ENCODE measurements at places on chromosomes 2 and 18.

DNA sequence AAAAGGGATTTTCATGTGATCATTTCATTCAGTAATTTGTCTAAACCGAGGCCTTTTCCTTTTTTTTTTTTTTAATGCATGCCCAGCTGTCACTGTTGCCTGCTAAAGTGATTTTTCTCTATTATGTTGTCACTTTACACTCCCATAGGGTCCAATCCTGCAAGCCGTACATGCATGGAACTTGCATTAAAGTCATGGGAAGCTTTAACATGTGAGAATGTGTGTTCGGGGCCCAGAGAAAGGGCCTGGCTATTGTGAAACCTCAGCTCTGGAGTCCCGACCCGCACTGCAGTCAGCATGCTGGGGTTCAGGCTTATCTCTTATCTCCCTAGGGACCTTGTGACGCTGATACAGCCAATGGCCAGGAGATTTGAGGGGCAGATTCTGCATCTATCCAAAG lies 474.6 kb downstream of the SLC4A3 start:
- DNase-seq, result no peak

- DNase-seq, result no peak
These were observed 3.6 kb upstream of the MYOM1 start for GRCh38 chr18:3223356-3223755.

DNA sequence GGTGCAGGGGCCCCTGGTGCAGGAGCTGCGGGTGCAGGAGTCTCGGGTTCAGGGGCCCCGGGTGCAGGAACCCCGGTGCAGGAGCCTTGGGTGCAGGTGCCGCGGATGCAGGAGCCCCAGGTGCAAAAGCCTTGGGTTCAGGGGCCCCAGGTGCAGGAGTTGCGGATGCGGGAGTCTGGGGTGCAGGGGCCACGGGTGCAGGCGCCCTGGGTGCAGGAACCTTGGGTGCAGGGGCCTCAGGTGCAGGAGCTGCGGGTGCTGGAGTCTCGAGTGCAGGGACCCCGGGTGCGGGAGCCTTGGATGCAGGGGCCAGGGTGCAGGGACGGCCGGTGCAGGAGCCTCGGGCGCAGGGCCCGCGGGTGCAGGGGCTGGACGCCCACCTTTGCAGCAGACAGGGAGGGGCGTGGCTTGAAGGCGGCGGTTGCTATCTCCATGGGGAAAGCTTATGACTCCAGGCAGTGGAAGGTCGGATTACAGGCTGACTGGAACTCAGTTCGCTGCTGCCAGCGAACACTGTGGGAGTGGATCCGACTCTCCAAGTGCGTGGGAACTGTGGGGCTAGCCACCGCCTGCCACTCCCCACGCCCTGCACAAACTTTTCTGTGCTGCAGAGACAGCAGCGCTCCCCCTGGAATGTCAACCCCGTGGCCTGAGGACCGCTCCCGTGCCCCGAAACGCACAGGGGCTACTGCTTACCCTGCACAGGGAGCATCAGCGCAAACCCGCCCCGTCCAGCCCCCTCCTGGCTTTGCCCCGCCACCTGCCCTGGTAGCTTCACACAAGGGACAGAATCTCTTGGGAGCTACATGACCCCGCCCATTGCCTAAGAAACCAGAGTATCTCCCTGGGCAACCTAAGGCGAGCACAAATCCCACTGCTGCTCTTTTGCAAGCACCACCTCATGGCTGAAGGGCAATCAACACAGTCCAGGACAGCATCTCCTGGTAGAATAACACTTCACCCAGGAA lies 40.3 kb downstream of the COPS9 start:
- DNase-seq, result no peak

DNA sequence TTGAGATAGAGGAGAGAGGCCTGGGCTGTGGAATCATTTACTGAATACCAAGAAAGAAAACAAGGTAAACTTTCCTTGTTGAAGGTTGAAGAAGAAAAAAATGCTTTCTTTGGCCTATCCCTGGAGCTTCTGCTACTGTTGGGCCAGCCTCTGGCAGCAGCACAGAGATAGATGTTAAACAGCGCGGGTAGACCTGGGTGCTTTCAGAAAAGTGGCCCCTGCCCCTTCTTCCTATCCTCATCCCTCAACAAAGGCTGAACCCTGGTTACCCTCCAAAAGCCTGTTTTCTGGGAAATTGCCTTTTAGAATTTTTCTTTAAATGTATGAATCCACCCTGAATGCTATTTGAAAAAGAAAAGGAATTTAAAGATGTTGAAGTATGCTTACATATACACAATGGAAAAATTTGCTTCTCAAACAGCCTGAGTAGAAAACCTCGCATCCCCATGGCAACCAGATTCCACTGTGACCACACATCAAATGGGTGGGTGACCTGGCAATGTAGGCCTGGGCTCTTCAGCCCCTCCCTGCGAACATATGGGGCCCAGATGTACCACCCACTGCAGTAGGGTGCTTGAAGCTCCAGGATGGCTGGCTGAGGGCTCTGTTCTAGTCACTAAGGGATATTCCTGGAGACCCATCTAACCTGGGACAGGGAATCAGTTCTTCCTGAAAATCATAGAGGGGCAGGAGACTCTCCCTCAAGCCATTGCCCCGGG lies 23.4 kb upstream of the CHRNA1 start:
- no peak for DNase-seq

GRCh38 chr2:24853046-24853445 lies 59.8 kb downstream of the CENPO start:
- no peak for DNase-seq

GRCh38 chr2:178962805-178963433 lies 87.0 kb downstream of the CCDC141 start:
- DNase-seq, result no peak

DNA sequence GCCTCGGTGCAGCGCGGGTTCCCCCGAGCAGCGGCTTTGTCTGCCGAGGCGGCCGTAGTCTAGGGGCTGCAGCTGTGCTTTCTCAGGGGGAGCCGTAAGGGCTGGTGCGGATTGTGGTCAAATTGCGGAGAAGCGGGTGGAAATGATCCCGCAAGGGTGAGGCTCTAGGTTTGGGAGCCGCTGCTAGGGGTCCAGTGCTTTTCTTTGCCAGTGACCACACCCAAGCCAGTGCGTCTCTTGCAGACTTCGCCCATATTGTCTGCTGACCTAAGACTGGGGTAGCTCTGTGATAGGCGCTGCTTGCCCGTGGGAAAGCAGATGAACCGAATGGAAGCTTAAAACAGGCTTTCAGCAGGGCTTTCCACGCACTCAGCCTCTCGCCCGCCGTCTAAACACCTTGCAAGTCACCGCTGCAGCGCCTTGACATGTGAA lies 2.1 kb downstream of the DPYSL5 start:
- no peak for DNase-seq

GRCh38 chr2:122021941-122022340 lies 266.5 kb downstream of the TSN start:
- no peak for DNase-seq

DNA sequence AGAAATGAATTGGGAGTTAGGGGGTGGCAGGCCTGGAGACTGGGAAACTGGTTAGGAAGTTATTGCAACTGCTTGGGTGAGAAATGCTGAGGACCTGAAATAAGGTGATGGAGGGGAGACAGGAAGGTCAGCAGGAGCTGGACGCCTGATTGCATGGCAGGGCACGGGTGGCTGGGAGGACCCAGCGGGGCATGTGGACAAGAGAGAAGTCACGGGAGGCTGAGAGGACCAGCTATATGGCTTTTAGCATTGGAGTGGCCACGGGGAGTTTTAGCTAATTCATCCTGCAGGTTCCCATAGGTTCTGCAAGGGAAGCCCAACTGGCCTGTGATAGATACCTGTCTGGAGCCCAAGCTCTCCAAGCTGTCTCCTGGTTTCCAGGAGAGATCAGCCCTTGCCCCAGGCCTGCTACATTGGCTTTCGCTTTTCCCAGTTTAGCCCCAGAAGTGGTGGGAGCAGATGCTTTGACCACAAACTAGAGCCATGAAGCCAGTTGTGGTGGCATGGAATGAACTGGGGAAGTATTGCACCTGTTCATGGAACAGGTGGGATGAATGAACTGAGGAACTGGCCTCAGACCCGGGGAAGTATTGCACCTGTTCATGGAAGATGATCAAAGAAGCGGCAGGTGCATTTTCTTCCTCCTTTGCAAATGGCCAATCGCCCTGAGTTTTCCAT lies 93.6 kb upstream of the TAF1B start:
- no peak for DNase-seq
